Muscle of leg (tissue), 16 donors: ENCODE measurements at places on chromosomes 12 and 14. TPM values are rescaled to one million over a fixed set of nuclear protein-coding genes. Genes with fewer than 3 reads are reported as not detected.
A peak's percentile ranks its signal among the peaks of the same experiment; 100 is the strongest.

DNA sequence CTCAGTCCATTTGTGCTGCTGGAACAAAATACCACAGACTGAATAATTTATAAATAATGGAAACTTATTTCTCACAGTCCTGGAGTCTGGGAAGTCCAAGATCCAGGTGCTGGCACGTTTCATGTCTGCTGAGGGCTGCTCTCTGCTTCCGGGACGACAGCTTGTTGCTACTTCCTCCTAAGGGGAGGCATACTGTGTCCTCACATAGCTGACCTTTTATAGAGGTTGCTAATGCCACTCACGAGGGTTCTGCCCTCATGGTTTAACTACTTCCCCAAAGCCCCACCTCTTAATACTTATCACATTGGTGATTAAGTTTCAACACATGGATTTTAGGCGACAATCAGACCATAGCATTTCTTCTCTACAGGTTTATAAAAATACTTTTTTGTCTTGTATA, 411.1 kb downstream of the NRXN3 start:
- DNase-seq: no peak

Gene RASAL1
- 0.04 TPM for total RNA-seq

GRCh38 chr14:68638141-68638999, 154.5 kb downstream of the ZFP36L1 start:
- peak; percentile 71 for DNase-seq

Gene MYF6
- 105 TPM for total RNA-seq

- DNase-seq: peak; percentile 46
Observed at GRCh38 chr14:80212023-80212397, 706 bp upstream of the DIO2 start.

Gene MYL2
- total RNA-seq: 113 TPM

Gene GALNT8
- 5.5 TPM for total RNA-seq

Gene KERA
- 223 TPM for total RNA-seq

DNA sequence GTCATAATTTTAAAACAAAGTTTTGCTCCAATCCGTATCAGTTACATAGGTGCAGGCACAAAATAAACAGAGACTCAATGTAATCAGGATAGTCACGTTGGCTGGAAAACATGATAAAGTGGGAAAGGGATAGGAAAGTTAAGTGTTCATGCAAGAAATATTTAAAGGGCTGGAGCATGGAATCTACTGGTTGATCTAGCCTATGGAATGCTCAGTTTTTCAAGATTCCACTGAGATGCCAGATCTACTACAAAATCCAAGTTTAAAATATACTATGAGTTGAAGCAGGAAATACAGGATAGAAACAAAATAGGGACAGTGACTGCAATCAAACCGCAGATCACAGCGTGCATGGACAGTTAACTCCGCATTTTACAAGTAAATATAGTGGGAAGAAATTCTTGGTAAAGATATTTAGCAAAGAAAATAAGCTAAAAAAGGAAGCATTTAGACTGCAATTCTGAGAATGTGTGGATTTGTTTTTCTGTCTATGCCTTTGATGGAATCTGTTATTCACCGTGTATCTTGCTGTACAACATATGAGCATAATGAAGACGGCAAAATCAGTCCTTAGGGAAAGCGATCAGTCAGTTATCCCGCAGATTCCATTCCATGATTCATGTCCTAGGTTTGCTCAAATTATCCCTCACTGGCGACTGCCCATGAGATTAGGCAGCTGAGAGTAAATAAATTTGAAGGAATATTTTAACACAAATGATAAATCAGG, 1044.3 kb downstream of the FLRT2 start:
- DNase-seq: no peak

- DNase-seq: no peak
Observed at GRCh38 chr12:2570562-2570961, 224.2 kb upstream of the FKBP4 start.

- peak; percentile 89 for DNase-seq
Observed at GRCh38 chr14:60931218-60931617, 49.7 kb downstream of the TRMT5 start.

DNA sequence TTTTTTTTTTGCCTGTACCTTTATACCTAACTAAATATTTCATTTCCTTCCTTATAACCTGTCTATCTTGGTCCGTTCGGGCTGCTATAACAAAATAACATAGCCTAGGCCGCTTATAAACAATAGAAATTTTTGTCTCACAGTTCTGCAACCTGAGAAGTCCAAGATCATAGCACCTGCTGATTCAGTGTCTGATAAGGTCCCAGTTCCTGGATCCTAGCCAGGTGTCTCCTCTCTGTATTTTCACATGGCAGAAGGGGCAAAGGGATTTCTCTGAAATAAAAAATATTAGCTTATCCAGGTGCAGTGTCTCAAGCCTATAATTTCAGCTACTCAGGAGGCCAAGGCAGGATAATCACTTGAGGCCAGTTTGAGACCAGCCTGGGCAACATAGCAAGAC, 1046.6 kb upstream of the USP15 start:
- no peak for DNase-seq

- DNase-seq: no peak
Observed at GRCh38 chr12:86663173-86663572, 407.0 kb upstream of the MGAT4C start.

DNA sequence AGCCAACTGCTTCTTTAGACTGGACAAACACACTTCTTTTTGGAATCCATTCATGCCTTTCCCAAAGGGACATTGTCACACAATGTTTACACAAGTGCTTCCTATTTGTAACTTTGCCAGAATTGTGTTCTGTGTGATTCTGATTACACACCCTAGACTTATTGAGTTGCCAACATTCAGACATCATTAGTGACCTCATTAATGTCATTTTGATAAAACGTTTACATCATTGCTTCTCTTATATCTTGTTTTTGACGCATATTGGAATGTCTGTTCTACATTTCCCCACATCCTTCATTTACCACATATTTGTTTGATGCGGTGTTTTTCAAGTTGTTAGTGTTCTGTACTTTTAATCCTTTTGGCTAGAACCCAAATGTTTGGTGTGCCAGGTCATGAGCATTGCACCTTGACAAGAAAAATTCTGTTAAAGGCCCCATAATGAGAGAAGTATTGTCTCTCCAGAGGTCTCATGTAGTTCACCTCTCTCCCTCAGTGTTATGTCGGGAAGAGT, 305.5 kb downstream of the AEBP2 start:
- peak; percentile 71 for DNase-seq

- peak; percentile 74 for DNase-seq
Observed at GRCh38 chr14:93939304-93940229, 12.4 kb downstream of the FAM181A start.

Gene TAC3
- total RNA-seq: 0.09 TPM

Gene GNPNAT1
- 9.6 TPM for total RNA-seq

DNA sequence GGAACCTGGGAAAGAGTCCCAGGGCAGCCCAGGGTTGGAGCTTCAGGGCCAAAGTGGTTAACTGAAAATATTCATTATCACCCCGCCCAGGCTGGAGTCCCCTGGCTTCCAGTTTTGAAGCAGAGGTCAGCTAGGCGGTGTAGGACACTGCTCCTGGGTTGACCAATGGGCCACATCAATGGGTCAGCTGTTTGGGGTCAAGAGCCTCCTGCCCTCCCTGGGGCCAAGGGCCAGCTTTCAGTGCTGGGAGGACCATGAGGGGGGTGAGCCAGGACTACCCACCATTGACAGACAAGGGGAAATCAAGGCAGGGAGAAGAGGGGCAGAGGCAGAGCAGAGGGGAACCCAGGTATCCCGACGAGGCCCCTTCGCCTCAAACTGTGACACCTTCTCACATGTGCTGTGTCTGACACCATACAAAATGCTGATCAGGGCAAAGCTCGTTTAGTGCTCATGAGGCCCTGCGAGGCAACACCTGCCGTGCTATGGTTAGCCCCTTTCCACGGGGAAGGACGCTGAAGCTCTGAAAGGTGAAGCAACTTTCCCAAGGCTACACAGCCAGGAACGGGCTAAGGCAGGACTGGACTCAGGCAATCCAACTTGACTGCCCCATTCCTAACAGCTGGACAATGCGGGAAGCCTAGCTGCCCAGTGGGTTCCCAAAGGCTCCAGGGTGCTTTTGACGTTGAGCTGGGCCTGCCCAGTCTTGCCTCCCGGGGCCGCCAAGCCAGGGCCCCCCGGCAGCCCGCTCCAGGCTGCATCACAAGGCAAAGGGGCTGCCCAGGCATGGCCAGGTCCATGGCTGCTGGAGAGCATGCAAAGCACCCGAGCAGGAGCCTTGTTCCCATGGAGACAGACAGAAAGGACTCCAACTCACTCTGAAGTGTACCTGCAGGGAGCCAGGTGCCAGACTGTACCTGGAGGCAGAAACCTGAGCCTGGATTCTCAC, 2.0 kb downstream of the SYNE3 start:
- no peak for DNase-seq

DNA sequence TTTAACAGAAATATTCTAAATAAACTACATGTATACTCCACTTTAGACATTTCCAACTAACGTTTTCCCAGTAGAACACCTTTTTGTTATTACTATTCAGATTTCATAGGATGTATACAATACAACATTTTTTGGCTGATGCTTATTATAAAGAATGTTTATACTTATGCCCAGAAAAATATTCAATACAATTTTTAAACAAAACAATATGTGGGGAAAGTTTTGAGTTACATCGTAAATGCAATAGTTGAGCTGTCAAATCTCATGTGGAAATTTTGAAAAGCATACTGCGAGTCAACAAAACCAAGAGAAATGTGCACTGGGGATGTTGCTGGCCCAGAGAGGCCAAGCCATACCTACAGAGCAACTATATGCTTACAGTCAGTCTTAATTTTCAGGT, 18.2 kb upstream of the MON2 start:
- peak; percentile 35 for DNase-seq

Gene CFAP73
- not detected for total RNA-seq

- no peak for DNase-seq
Observed at GRCh38 chr12:94969424-94969823, 34.1 kb downstream of the NDUFA12 start.

- DNase-seq: no peak
Observed at GRCh38 chr14:95293449-95293848, 26.3 kb downstream of the CLMN start.

GRCh38 chr12:69821456-69822159, 3.4 kb upstream of the MYRFL start:
- DNase-seq: peak; percentile 74

- peak; percentile 34 for DNase-seq
Observed at GRCh38 chr14:63470962-63471793, 72.0 kb downstream of the PPP2R5E start.

Gene PZP
- 0.40 TPM for total RNA-seq

Gene KRT83
- not detected for total RNA-seq

Gene CLEC9A
- 0.18 TPM for total RNA-seq

DNA sequence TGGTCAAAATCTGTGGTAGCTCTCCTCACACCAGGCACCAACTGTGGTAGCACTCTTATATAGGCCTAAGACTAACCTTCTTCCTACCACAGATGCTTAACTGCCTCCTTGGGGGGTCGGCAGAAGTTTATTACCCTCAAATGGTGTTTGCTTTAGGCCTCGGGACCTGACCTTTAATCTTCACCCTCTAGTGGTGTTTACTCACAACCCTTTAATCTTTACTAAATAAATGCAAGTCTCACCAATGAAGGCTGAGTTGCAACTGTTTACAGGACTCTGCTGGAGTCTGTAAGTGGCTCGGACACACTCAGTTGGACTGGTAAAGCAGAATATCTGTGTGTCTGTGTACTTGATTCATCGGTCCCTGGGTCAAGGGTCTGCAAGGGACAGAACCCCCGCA, 29.4 kb downstream of the CCER1 start:
- DNase-seq: no peak

Gene SCNN1A
- not detected for total RNA-seq

Gene PTPRO
- 1.3 TPM for total RNA-seq

Gene LPCAT3
- total RNA-seq: 7.8 TPM

Gene REP15
- 1.3 TPM for total RNA-seq

- peak; percentile 31 for DNase-seq
Observed at GRCh38 chr14:59583755-59584154, 7.1 kb upstream of the CCDC175 start.

DNA sequence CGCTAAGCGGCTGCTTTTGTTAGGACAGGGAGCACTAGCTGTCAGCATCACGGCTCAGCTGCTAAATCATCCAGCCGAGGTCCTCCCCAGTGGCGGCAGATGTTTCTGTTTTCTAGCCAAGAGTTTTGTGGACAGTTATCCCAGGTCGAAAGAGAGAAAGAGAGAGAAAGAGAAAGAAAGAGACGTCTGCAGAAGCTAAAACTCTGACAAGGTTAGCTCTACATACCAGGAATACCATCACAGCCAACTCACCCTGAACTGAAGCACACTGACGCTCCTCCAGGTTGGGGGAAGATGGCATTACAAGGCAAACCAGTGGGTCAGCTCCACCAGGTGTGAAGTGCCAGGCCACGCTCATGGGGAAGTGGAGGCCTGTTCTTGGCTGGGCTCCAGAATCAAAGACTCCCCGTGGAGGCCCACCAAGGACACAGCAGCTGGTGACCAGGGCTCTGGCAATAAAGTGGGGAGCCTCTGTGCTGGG, 64.9 kb upstream of the DICER1 start:
- peak; percentile 95 for DNase-seq

Gene TAS2R8
- 0.04 TPM for total RNA-seq

DNA sequence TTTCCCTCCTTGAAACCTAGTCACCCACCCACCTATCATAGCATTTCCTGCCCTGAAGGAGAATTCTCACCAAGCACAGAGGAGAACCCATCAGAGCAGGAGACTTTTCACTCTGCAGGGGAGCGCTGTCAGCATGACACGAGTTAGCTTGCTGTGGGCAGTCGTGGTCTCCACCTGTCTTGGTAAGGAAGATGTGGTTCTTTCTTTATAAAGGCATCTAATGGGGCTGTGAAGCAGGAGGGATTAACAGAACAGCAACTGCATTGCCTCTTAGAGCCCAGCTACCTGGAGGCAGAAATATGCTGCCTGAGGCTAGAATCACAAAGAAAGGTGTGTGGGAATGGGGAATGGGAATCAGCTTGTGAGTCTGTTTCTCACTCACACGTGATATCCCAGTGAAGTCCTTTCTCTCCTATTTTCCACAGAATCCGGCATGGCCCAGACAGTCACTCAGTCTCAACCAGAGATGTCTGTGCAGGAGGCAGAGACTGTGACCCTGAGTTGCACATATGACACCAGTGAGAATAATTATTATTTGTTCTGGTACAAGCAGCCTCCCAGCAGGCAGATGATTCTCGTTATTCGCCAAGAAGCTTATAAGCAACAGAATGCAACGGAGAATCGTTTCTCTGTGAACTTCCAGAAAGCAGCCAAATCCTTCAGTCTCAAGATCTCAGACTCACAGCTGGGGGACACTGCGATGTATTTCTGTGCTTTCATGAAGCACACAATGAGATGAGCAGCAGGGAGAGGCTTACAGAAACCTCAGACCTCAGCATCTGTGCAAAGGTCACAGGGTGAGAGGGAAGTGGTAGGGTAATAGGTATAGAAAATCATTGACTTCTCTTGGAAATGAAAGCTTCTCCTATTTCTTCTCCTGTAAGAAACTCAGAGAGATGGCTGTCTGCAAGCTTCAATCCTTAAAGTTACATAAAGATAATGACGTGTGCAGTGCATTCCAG, 316.9 kb downstream of the DAD1 start:
- peak; percentile 68 for DNase-seq

- peak; percentile 82 for DNase-seq
Observed at GRCh38 chr14:96100161-96101064, 61.3 kb downstream of the C14orf132 start.
